Coronary artery (tissue), 2 donors: ENCODE measurements at places on chromosomes 6 and 20.

GRCh38 chr6:14660806-14661579 lies 543.4 kb downstream of the CD83 start:
- no peak for DNase-seq

GRCh38 chr20:62642666-62643520 lies 590 bp downstream of the SLCO4A1 start:
- DNase-seq, result no peak

DNA sequence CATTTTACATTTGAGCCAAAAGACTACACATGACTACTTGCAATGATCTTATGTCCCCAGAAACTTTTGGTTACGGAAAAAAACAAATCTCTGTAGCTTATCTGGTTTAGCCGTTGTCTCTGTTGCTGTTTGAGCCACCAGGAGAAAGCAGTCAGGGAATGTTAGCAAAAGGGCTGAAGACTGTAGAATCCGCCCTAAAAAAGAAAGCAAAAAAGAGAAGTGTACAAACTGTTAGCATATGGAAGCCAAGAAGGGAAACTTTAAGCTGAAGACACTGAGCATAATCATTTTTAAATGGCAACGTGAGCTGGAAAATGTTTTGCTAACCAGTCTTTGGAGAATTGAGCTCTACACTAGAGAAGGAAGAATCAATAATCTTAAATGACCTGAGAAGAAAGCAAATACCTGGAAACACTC lies 69.9 kb upstream of the MYLIP start:
- no peak for DNase-seq

DNA sequence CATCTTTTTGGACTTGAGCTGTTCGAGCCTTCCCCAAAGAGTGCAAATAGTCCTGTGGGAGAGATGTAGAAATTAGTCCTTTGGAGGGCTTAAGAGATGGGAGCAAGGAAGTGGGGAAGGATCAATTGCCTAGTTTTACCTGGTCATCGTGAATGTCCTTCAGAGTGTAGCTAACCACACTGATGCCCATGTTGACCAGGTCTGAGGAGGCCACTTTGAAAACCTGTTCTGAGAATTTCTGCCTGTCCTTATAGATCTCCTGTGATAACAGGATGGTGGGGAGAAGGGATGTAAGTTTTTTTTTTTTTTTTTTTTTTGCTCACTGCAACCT lies 2.0 kb downstream of the FLOT1 start:
- DNase-seq, result no peak

DNA sequence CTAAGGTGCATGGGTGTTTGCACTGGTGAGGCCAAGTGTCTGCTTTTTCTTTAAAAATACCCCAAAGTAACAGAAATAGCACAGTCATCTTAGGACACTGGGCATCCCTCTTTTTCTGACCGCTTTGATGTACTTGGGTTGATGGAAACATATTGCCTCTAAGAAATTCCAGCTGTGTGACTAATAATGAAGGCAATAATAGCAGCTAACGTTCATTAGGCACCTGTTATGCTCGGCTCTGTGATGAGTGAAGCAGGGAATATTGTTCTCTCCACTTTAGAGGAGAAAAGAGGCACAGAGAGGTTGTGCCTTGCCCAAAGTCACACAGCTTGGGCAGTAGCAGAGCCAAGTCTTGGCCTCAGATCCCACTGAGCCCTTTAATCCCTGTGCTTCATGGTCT lies 100.7 kb downstream of the F13A1 start:
- DNase-seq, result no peak

GRCh38 chr6:150981095-150981494 lies 115.6 kb downstream of the MTHFD1L start:
- no peak for DNase-seq

GRCh38 chr20:9149796-9150195 lies 80.9 kb downstream of the PLCB4 start:
- DNase-seq, result no peak

- DNase-seq, result no peak
These were observed 108.9 kb downstream of the THEMIS start for GRCh38 chr6:127791779-127792528.

DNA sequence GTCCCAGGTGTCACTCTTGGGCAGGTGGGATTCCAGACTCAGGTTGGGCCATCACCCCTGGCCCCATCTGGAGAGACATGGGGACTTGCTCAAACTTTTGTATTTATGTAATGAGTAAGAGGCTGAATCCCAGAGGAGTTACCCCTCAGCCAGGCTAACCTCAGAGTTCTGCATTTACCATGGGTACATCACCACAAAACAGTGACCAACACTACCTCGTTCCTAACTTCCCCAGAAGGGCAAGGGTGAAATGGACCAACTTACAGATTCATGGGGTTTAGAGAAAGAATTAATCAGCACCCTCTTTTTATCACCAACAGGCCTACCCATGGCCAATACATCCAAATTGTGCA lies 259.9 kb upstream of the MARCKS start:
- no peak for DNase-seq
